ENCODE measurements at places on chromosomes 2 and 18.

DNA sequence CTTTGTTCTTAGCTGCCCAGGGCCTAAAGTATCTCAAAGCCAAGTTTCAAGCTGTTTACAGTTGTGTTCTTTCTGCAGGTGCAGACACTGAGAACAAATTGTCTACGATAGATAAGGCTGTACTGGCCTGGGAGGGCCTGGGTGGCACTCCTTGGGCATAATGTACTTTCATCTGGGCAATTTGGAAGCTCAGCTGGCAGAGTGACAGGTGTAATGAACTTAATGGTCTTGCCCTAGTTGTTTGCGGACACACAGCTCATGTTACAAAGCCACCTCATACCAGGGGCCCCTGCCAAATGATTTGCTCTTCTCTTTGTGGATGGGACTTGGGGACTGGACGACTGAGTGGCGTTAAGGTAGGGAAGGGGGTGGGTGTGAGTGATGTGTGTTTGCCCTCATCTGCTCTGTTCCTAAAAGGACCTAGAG is 4.3 kb downstream of the LDLRAD4 start:
- DNase-seq, result peak; percentile 63

DNA sequence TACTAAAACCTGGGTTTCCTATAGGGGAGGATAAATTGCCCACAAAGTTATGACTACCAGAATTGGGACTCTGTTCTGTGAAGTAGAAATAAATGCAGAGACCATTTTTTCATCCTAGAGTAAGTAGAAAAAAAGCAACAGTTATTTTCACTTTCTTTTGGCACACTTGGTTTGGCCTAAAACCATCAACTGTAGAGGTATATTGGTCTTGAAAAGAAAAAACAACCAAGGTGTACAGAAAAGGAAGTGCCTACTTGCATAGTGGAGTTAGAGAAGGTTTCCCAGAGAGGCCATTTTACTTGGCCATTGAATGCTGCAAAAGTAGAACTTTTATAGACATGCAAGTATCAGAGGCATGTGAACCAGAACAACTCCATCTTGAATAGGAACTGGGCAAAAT is 89.4 kb upstream of the TACR1 start:
- DNase-seq, result no peak

DNA sequence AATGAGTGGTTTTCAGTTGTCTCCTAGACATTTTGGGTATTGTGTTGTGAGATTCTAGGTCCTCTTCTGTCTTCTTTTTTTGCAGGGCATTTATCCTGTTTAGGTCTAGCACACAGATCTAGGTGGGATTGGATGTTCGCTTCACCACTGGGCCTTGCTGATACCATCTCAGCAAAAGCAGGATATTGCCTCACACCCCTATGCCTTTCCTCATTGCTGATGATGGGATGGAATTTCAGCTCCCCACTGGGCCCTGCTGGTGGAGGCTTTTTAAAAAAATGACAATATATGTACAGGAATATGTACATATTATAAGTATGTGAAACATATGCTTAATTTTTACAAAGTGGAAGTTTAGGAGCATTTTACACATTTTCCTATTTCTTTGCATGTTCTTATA is 5.4 kb upstream of the TOGARAM2 start:
- DNase-seq, result no peak

DNA sequence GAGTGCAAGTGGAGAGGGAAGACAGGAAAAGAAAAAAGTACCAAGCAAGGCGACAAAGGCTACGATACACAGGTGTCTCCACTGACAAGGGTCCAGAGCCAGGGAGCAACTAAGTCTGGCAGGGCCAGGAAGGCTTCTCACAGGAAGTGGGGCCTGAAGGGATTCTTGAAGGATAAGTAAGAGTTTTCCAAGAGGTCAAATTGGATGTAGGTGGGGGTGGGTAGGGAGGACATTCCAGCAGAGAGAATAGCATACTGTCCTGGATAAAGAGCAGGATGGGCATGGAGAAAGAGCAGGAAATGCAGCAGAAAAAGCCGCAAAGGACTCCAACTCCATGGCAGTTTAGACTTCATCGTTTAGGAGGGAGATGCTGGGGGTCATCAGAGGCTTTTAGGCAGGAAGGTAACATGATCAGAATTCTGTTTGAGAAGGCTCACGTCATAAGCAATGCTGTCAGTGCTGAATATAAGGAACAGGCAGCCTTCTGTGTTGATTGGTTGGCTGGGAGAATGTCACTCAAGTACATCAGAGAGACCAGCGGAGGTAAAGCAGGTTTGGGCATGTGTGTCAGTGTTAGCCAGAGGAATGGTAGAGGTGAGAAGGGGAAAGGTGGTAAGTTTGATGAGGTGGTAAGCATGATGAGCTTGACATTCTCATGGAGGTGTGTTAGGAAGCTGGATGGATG is 35.1 kb downstream of the ARHGAP25 start:
- DNase-seq, result no peak

- DNase-seq, result peak; percentile 67
These were observed 9.0 kb downstream of the DTNB start for GRCh38 chr2:25664183-25664964.
